ENCODE measurements at places on chromosomes 11 and 22.

DNA sequence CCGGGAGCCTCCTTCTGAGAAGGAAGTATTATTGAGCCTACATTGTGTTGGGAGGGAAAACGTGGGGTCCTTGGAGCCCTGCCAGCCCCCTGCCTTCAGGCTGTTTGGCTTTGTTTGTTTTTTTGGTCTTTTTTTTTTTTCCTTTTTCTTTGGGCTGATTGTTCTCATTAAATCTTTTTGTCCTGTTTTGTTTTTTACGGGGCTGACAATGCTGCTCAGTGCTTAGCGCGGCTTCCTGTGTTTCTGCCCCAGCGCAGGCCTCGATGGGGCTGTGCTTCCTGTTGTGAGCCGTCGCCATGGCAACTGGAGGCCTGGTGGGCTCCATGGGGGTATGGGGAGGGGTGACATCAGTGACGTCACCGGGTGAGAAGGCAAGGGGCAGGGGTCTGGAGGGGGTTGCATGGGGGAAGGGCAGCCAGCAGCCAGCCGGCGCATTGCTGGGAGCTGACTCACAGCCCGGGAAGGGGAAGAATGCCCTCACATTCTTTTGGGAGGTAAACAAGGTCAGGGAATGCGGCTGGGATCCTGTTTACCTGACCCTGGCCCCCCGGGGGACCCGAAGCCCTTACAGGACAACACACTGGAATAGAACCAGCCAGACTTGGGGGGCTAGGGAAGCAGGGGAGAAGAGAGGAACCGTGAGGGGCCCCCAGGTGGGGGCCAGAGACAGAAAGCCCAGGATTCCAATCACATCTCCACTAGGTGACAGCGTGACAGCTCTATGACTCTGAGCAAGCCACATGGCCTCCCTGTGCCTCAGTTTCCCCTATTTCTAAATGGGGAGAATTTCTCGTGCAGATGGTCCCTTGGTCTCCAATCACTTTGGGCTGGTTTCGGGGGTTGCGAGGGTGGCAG is 22.2 kb upstream of the CBX7 start:
- peak; percentile 66 for DNase-seq

DNA sequence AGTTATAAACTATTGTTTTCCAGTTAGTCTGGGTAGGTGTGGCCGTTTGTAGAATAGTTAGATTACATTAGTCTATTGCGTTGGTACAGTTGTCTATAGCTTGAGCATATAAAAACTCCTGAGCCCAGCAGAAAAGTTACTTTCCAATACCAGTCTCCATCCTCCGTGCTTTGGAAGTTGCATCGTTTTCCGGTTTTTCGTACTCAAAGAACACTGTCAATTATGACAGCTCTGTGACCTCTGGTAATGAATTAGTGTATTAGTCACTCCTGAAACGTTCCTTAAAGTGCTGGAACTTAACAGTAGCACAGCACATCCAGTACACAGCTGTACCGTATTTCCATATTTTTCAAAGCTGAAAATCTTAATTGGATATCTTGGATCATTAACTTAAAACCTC is 808 bp upstream of the MSANTD2 start:
- no peak for DNase-seq

DNA sequence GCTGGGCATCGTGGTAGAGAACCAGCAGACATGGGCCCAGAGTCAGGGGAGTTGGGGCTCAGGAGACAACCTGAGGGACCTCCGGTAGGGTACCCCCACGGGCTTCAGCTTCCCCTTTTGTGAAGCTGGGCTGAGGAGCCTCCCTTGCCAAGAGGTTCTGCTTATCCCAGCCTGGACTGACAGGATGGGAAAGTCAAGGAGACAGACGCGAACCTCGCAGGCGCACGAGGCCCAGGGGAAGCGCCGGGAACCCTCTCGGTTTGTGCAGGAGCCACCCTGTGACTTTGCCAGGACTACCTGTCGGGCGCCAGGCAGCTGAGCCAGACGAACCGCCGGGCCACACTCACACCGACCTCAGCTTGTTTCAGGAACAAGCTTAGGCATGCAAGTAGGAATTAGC is 566.1 kb downstream of the BRD1 start:
- DNase-seq: no peak

DNA sequence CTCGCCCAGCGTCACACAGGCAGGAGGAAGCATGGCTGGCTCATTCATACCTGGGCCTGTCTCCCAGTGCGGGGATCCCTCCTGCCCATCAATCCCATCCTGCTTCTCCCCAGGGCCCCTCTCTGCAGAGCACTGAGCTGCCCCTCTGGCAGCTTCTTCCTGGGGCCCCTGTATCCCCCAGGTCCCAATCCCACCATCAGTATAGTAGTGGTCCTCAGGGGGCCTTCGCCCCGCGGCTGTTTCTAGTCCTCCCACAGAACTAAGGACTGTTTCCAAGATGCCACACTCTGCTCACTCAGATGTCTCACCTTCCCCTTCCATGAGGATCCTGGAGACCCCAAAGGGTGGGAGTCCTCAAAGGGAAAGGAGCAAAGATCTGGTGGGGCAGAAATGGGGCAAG is 97.6 kb downstream of the PDE2A start:
- DNase-seq: no peak

DNA sequence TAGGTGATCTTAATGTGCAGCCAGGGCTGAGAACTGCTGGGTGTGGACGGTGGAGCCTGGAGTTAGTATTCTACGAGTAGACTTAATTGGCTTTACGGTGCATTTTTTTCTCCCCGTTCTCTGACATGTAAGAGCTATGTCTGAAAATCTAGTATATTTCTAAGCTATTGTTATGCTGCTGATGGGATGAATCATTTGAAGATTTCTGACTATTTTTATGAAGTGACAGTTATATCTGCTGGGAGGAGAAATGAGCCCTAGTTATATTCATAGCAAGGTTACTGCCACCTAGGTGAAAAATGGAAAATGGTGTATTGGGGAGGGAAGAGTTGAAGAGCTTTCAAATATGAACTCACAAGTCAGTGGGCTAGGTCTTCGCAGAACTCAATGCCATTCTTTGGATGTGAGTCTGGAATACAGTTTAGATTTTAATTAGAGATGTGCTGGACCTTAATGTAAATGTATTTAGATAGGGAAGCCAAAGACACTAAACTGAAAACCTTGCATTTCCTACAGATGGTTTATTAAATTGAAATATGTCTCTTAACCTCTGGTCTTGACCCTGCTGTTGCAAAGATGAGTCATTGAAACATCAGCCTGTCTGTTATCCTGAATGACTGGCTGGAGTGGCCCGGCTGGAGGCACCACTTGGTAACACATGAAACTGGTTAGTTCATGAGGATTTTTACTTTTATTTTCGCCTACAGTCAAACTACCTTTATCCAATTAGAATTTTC is 293.7 kb downstream of the DDX10 start:
- no peak for DNase-seq

DNA sequence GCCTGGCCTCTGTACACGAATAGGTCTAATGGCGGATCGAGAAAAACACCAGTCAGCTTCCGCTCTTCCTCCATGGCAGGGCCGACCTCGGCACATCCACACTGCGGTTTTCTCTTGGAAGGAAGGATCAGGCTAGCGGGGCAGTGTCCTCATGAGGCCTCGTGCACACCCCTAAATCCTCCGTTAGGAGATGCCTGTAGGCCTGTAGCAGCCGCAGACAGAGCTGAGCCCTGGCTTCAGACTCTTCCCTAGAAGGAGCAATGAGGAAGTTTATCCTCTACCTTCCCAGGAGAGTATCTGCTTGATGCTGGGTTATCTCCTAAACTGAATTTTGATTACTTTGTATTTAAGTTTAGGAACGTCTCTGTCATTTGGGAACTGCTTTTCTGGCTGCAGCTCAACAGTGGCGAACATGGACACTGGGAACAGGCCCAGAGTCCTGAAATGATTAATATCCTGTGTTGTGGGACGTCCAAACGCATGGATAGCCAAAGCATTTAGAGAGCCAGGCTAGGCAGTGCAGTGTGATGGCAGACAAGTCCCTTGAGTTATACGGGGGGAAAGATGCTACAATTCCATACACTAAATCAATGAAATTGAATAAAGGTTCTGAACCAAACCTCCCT is 16.5 kb upstream of the BMAL1 start:
- DNase-seq: no peak

DNA sequence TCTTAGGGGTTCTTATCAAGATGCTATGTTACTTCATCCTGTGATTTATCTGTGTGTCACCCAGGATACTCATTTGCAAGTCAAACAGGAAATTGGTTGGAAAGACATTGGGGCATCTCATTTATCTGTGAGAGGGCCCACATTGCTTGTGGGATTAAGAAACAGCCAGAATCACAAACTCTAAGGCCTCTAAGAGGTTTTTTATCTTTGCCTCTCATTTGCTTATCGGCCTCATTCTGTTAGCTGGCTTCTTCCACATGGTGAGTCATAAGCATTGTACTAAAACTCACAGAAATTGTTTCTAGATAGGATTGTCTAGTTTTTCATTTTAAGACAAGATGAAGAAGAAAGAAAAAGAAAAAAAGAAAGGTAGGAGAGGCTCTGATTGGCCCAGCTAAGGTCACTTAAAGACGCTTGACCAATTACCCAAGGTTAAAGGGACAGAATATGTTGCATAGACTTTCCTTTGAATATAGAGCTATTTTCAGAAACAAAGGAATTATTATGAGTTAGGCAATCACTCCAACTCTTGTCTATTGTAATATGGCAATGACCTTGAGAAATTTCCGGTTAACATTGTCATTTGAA is 121.9 kb downstream of the ARHGAP42 start:
- DNase-seq: no peak

GRCh38 chr11:64742087-64742888 is 1.7 kb downstream of the RASGRP2 start:
- no peak for DNase-seq

Data from activated CD8-positive, alpha-beta memory T cell treated with anti-CD3 and anti-CD28 coated beads for 1 hour (primary cell).